ENCODE measurements at places on chromosomes 5 and 9.

DNA sequence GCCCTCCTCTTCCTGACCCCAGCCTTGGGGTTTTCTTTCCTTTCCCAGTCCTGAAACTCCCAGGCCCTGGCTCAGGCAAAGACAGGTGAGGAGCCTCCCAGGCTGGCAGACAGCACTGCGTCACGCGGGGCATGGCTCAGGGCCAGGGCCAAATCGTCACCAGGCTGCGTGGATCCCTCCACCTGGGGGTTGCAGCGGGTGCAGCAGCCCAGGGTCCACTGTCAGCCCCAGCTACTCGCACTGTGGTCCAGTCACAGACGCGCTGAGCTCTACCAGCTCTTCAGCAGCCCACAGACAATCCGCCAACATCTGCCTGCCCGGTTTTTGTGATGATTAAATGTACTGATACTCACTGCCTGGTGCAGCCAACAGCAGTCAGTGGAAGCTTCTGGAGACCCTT lies 12.1 kb downstream of the FAM78A start:
- DNase-seq = no peak

DNA sequence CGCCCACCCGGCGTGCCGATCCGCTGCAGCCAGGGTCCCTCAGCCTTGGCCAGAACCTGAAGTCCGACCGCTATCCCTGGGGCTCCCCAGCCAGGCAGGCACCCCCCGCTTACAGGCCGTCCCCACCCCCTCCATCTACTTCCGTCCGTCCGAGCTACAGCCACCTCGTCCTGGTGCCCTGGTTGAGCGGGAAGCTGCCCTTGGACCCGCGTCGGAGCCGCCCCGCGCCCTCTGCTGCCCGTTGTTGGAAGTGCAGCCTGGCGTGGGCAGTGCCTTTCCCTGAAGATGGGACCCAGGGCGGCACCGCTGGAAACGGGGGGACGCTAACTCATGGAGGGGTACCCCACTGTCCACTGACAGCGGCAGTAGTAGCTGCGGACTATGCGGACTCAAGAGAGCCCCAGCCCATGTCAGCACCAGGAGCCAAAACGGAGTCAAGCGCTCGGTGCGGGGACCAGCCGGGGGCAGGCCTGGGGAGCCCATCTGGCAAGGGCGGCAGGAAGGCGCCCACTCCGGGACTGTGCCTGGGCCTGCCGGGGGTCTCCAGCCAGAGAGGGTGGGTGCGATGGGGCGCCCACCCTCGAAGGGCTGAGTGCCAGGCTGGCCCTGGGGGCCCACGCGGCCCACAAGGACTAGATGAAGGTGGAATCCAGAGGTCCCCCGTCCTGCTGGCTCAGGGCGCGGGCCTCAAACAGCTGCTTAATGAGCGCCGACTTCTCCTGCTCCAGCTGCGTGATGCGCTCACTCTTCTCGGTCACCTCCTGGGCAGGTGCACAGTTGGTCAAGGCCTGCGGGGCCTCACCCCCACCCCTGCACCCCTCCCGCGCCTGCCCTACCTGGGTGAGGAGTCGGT lies 6.1 kb downstream of the SAPCD2 start:
- DNase-seq = peak; percentile 60

DNA sequence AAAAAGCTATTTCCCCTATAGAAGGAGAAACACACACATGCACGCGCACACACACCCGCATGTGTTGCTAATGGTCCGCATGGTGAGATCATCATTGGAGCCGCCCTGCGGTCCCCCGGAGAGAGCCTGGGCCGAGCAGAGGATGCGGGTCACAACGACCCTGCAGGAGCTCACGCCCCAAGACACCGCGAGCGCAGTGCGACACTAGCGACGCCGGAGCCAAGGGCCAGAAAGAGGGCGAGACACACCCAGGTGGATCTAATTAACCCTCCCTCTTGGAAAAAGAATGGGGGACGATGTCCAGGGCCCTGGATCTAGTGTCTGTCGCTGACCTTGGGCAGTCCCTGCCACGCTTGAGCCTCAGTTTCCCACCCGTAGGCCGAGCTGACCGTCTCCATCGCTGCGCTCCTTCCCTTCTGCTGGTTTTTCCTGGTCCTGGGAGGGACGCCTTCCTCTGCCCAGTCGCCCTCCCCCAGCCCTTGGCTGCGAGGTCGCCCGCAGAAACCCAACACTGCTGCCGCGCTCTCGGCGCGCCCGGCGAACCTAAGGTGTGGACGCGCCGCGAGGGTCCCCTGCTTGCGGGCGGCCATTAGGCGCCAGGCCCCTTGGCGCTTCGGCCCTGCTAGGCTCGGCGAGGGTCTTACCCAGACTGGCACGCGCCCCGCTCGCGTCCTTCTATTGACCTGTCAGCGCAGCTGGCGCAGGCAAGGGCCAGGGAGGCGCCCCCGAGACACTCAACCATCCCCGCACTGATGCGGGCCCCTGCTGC lies 47.5 kb upstream of the RNF20 start:
- DNase-seq = no peak

- no peak for DNase-seq
These were observed 9.4 kb downstream of the DMAC1 start for GRCh38 chr9:7790022-7790818.

DNA sequence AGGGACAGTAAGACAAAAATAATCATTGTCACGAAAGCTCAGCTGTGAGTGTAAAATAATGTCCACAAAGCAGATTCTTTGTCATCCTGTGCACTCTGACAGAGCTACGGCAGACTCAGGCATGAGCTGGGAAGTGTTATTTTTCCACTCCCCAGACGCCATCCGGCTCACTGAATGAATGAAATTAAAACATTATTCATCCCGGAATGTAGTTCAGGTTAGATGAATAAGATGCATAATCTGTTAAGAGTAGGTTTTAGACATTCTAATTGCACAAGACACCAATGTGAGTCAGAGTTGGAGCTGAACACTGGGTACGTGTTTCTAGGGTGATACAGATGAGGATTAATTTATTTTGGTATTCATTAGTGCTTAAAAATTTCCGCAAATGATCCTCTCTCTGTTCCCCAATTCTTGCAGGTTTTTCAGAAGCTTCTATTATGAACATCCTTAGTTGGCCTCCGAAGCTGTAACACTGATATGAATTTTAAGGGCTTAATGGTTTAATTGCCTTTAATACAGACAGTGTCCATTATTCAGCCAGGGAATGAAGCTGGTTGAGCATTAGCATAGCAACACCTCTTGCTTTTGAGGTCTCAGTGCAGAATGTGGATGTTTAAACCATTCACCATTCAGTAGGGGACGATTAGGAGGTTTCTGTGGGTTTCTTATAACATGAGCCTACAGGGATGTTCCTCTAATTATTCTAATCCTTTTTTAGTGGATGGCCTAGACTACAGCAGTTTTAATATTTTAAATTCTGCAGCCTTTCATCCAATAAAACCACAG lies 65.6 kb upstream of the FRRS1L start:
- no peak for DNase-seq
